ENCODE measurements at places on chromosomes 3 and 15. TPM values are rescaled to one million over a fixed set of nuclear protein-coding genes. Genes with fewer than 3 reads are reported as not detected.

GRCh38 chr3:49263159-49263889 lies 13.7 kb downstream of the C3orf62 start:
- H3K27ac ChIP-seq, result no peak overlapping the region
- H3K4me3 ChIP-seq, result no peak overlapping the region
- H3K27me3 ChIP-seq, result no peaks in the 10 kb centered on the region
- H3K4me1 ChIP-seq, result no peaks in the 10 kb centered on the region
- no peak for DNase-seq

DNA sequence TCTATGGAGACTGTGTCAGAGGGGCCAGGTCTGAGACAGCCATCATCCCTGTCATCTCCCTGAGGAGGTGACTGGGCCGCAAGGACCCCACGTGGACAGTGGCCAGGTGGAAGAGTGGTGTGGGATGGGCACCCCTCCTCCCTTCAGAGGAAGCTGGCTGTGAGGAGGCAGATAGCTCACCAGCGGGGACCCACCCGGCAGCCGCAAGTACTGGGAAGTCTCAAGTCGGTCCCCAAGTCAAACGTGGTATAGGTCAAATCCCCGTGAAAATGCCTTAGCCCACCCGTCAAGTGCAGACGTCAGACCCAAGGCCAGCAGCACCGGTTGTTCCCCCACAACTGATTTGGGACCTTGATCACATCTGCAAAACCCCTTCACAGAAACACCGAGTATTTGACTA lies 12.3 kb upstream of the KLF13 start:
- H3K27ac ChIP-seq, result no peak overlapping the region
- H3K36me3 ChIP-seq, result no peaks in the 10 kb centered on the region
- no peak overlapping the region for H3K4me3 ChIP-seq
- H3K27me3 ChIP-seq, result no peaks in the 10 kb centered on the region
- H3K4me1 ChIP-seq, result peaks cover 39% of the 10 kb centered on the region
- DNase-seq, result no peak

The GABRA5 gene
- not detected for total RNA-seq

DNA sequence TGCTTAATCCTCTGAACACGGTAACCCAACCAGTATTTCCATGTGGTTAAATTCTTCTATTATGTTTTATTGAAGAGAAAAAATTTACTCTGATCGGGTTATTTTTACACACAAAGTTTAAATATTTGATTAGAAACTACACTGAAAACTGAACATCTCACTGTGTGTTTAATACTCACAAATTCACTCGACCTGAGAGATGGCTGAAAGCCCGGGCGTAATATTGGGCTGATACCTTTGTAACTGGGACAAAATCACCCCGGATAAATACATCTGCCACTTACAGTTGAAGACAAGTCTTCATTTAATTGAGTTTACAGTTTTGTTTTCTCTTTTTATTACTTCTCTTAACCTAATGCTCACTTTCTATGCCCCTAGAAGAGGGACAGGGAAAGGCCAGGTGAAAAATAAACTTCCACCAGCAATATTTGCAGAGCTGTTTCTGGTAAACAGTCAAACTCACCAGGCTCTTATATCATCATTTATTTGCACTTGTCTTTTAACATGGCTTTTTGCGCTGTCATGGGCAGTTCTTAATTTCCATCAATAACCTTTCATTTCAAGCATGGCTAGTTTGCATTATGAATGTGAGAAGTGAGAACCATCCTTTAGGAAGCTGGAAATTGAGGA lies 145.6 kb upstream of the TMCO5A start:
- no peaks in the 10 kb centered on the region for H3K36me3 ChIP-seq
- H3K4me1 ChIP-seq, result no peaks in the 10 kb centered on the region
- no peak overlapping the region for H3K4me3 ChIP-seq
- DNase-seq, result no peak

The GP9 gene
- not detected for total RNA-seq

The VIPR1 gene
- 122 TPM for total RNA-seq

DNA sequence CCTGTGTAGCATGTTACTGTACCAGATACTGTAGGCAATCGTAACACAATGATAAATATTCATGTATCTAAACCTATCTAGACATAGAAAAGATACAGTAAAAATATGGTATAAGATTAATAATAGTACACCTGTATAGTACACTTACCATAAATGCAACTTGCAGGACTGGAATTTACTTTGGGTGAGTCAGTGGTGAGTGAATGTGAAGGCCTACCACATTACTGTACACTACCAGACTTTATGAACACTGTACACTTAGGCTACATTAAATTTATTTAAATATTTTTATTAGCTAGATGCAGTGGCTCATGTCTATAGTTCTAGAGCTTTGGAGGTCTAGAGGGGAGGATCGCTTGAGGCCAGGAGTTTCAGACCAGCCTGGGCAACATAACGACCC lies 186.6 kb upstream of the ROPN1 start:
- H3K27ac ChIP-seq, result no peak overlapping the region
- H3K27me3 ChIP-seq, result peaks cover 9% of the 10 kb centered on the region

The LRRK1 gene
- total RNA-seq, result 2.7 TPM
